Glutamatergic neuron (in vitro differentiated cells): ENCODE measurements at places on chromosomes 6 and 20.

- no peak for DNase-seq
These were observed 166.7 kb downstream of the SCML4 start for GRCh38 chr6:107657373-107657754.

- DNase-seq: no peak
These were observed 38.8 kb upstream of the HLA-E start for GRCh38 chr6:30450548-30450908.

GRCh38 chr6:140049251-140049650, 674.8 kb upstream of the CITED2 start:
- DNase-seq: no peak

- DNase-seq: no peak
These were observed 151.7 kb upstream of the AKAP12 start for GRCh38 chr6:151087861-151088598.

GRCh38 chr6:85402922-85403321, 47.0 kb upstream of the NT5E start:
- no peak for DNase-seq

GRCh38 chr20:22684072-22684762, 99.8 kb upstream of the FOXA2 start:
- DNase-seq: peak; percentile 76

GRCh38 chr6:17442196-17442595, 48.8 kb downstream of the CAP2 start:
- DNase-seq: no peak

DNA sequence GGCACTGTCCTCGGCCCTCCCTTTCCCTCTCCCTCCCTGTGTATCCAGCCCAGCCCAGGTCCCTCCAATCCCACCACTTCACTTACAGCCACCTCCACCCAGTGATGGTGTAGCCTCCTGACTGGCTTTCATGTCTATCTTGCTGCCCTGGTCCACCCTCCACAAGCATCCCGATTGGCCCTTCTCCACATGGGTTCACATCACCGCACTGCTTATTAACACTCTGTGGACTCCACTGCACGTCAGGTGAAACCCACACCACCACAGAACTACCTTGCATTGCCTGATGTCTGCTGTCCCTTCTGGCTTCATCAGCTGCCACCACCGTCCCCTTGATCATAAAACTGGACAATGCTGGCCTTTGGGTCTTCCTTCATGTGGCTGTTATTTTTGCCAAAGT, 220.4 kb upstream of the ARID1B start:
- no peak for DNase-seq

- no peak for DNase-seq
These were observed 47.9 kb upstream of the CITED2 start for GRCh38 chr6:139422105-139423036.

GRCh38 chr20:24764794-24765202, 184.3 kb upstream of the CST7 start:
- DNase-seq: no peak

GRCh38 chr20:38805502-38805957, at the start of gene PPP1R16B:
Gene PPP1R16B, plus strand, starts transcription at chr20:38805697. Its CDS starts 30,229 bp downstream, at chr20:38835926.
- DNase-seq: peak; percentile 71

GRCh38 chr6:151242420-151242861, 2.7 kb downstream of the AKAP12 start:
- DNase-seq: no peak

- no peak for DNase-seq
These were observed 96.0 kb downstream of the RIMS1 start for GRCh38 chr6:71982389-71982788.

DNA sequence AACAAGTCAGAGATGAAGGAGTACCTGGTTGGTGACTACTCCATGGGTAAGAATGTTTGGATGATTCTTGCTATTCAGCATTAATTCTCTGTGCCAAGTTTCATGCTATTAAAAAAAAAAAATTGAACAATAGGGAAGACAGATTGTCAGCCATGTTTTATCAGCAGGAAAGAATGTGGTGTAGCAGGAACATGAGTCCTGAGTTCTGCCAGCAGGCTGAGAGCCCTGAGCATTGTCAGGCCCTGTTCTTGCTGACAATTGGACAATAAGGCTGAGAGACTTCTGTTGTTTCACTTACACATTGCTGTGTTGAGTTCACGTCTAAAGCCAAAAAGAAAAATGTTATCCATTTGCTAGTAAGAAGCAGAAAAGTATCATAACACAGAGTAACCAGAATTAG, 70.4 kb upstream of the SMIM28 start:
- DNase-seq: no peak

- DNase-seq: no peak
These were observed 222.7 kb downstream of the EYA2 start for GRCh38 chr20:47117371-47117770.

- DNase-seq: no peak
These were observed 10.4 kb downstream of the CEP57L1 start for GRCh38 chr6:109105681-109106080.

DNA sequence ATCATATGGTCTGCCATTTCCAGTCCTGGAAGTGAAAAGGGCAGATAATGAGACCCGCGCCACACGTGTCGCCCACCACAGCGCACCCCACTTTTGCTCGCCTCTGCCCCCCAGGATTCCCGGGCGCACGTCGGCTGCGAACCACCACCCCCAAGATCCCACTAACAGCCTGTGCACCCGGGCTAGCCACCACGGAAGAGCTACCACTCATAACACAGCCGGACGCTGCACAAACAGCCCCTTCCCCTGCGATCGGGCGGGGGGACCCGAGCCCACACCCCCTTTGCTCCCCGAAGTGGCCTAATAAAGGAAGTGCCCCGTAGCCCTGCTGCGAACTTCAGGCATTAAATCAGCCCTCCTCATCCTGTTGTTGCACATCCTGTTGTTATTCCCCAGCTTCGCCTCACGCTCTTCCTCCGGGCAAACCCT, 506 bp downstream of the CITED2 start:
- DNase-seq: no peak

GRCh38 chr6:151757506-151757955, 50.0 kb upstream of the ESR1 start:
- DNase-seq: no peak

DNA sequence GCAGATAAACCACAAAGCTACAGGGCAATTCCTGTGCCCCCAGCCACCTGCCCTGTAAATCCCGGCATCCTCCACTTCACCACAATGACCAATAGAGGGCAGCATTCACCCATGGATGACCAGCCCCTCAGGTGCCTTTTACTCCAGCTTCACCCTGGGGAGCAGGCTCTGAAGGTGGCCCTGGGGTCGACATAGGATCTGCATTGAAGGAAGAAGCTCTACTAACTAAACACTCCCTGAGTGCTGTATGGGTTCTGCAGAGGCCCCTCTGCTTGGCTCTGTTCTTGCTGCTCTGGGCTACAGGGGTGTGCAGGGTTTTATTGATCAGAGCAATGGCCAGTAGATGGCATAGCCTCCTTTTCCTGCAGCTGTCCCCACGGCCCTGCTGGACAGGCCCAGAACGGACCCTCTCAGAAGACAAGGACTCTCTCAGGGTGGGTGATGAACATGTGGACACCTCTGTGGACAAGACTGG, 20.3 kb downstream of the CST4 start:
- DNase-seq: peak; percentile 64

DNA sequence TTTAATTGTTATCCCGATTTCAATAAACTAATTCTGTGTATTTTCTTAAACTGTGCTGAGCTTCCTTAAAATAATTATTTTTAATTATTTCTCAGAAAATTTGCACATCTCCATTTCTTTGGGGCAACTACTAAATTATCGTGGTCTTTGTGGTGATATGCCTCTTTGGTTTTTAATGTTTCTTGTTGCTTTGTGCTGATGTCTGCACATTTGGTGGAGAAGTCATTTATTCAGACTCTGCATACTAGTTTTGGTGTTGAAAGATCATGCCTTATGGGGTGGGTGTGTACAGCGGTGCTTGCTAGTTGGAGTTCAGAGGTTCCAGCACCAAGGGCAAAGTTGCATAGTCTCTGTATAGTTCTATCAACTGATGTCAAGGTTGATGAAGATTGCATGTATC, 253.2 kb downstream of the MEI4 start:
- no peak for DNase-seq

- no peak for DNase-seq
These were observed 30.6 kb downstream of the FAM229B start for GRCh38 chr6:112118034-112118433.

DNA sequence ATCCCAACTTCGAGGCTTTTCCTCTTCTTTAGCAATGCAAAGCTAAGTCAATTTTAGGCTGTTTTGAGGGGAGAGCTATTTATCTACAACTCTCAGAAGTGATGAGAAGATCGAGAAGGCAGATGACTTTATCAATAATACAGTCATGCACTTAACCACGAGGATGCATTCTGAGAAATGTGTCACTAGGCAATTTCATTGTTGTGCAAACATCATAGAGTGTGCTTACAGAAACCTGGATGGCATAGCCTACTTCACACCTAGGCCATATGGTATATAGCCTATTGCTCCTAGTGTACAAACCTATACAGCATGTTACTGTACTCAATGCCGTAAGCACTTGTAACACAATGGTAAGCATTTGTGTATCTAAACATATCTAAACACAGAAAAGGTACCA, 66.6 kb downstream of the PRND start:
- no peak for DNase-seq

DNA sequence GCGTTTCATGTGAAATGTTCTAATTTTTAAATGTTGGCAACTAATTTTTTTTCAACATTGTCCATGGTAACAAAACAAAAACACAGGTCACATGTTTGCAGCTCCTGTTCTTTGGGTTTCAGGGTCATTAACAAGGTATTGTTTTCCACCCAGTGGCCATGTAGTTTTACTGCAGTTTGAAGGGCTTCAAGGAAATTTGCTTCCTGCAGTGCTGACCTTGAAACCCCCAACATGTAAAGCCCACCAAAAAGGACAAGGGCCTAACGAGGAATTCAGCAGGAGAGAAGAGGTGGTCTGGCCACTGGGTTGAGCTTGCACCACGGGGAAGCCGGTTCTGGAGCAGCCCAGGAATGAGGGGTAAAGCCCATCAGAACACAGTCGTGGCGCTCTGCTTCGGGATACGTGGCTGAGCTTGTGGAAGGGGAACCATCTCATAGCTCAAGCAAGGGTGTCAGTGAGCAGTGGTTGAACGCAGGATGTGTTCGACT, 13.9 kb upstream of the KLHL31 start:
- DNase-seq: no peak

DNA sequence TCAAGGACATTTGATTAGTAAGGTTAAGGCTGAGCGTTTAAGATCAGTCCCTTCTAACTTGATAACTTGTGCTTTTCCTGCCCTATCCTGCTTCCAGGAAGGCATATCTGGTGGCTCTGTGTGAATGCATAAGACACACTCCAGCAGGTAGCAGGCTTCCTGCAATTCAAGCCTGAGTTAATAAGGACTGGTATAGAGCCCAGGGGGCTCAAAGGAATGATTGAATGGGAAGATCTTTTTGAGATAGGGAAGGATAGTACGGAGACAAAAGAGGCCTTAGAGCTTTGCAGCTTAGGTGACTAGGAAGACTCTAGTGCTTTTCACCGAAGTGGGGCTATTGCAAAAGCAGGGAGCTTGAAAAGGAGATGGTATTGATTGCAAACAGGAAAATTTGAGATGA, 307.1 kb downstream of the GRIK2 start:
- no peak for DNase-seq

DNA sequence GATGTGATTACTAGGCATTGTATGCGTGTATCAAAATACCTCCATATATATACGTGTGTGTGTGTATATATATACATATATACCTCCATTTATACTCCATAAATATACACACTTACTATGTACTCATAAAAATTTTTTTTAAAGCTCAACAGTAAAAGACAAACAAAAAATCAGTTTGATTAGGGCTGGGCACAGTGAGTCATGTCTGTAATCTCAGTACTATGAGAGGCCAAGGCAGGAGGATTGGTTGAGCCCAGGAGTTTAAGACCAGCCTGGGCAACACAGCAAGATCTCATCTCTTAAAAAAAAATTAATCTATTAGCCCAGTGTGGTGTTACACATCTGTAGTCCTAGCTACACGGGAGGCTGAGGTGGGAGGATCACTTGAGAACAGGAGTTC, 24.6 kb downstream of the PDSS2 start:
- DNase-seq: no peak

GRCh38 chr20:63381781-63382431, 20.8 kb upstream of the CHRNA4 start:
- peak; percentile 81 for DNase-seq

GRCh38 chr6:38371881-38372280, 267.8 kb downstream of the BTBD9 start:
- DNase-seq: no peak

DNA sequence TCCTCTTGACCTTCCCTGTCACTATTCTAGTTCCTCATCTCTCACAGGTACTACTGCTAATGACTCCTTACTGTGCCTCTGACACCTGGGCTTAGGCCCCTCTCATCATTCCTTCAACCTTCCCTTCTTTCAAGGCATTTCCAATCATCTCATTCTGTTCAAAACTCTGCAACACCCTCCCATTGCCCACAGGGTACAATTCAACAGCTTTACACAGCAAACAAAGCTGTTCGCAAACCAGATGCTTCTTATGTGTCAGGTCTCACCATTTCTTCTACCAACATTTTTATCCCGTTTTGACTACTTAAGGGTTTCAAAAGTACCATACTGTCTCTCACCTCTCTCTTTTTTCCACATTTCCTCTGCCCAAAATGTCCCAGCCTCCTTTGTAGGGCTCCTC, 84.4 kb upstream of the ID4 start:
- DNase-seq: no peak

GRCh38 chr6:2951728-2952127, 19.6 kb downstream of the SERPINB6 start:
- DNase-seq: no peak

GRCh38 chr6:5818959-5819358, 187.8 kb downstream of the NRN1 start:
- DNase-seq: no peak

DNA sequence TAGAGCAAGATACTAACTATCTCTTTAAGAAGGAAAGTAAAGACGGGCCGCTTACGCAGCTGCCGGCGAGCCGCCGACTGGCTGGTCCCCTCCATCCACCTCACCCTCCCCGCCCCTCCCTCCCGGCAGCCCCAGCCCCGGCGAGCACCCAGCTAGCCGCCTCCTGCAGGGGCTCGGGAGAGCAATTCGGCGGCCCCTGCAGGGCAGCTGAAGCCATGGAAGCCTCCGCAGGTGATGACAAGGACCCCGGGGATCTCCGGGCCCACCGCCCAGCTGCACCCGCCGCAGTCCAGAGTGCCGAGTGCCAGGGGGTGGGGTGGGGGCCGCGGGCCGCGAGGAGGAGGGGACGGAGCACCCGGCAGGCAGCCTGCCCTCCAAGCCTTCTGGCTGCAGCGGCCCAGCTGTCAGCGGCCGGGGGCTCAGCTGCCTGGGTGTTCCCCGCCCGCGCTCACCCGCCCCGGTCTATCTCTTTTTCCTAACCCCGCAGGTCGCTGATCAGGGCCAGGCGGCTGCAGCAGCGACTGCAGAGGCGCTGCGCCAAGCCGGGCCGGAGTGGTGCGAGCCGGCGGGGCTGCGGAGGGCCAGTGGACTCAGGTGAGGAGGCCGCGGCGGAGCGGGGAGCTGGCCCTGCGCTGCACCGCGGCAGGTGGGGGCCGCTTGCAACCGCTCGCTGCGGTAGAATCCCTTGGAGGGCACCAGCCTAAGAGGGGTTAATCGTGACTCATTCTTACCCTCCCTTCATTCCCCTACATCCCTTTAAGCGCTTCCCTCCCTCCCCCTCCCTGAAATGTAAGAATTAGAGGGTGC, at the start of gene SNPH:
Gene SNPH (plus strand): TSS at position 128 of the 807 bp plus-strand sequence. CDS start 29,946 bp downstream, outside the sequence.
- peak; percentile 86 for DNase-seq

GRCh38 chr6:40268614-40269013, 318.6 kb downstream of the LRFN2 start:
- no peak for DNase-seq
